Sigmoid colon (tissue), 7 donors: ENCODE measurements at places on chromosomes 4 and X. TPM values are rescaled to one million over a fixed set of nuclear protein-coding genes. Genes with fewer than 3 reads are reported as not detected.

Gene DRP2
- 5.8 TPM for total RNA-seq

Gene RNF212
- 8.9 TPM for total RNA-seq

Gene VCX2
- total RNA-seq: not detected

Gene HAND2
- total RNA-seq: 141 TPM

Gene TLR3
- total RNA-seq: 6.9 TPM

Gene KIT
- total RNA-seq: 58.7 TPM

Gene SERTM2
- total RNA-seq: 4.1 TPM

Gene FAT4
- total RNA-seq: 62.8 TPM

Gene RNF175
- not detected for total RNA-seq

Gene TASL
- 1.5 TPM for total RNA-seq
